Suprapubic skin (tissue), 4 donors: ENCODE measurements at places on chromosomes 4 and X. TPM values are rescaled to one million over a fixed set of nuclear protein-coding genes. Genes with fewer than 3 reads are reported as not detected.

GRCh38 chr4:88360791-88361190 is 17.9 kb upstream of the HERC6 start:
- H3K27me3 ChIP-seq = no peaks in the 10 kb centered on the region
- H3K27ac ChIP-seq = no peak overlapping the region
- DNase-seq = no peak
- no peak overlapping the region for H3K4me3 ChIP-seq

DNA sequence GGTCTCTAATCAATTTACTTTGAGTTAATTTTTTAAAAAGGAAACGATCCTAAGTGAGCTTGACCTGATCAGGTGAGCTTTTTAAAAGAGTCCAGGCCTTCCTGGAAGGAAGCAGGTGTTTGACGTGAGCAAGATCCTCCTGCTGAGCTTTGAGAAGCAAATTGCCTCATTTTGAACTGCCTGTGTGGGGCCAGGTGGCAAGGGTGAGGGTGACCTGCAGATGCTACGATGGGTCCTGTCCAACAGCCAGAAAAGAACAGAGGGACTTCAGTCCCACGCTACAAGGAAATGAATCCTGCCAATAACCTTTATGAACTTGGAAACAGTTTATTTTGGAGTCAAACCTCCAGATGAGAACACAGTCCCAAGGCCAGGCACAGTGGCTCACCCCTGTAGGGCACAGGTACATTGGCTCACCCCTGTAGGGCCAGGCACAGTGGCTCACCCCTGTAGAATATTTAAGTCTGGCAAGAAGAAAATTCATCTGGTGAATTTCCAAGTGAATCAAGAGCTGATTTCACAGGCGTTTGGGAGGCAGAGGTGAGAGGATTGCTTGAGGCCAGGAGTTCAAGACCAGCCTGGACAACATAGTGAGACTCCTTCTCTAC is 58.1 kb downstream of the CASP3 start:
- DNase-seq = no peak
- H3K4me1 ChIP-seq = no peaks in the 10 kb centered on the region
- no peaks in the 10 kb centered on the region for H3K36me3 ChIP-seq

DNA sequence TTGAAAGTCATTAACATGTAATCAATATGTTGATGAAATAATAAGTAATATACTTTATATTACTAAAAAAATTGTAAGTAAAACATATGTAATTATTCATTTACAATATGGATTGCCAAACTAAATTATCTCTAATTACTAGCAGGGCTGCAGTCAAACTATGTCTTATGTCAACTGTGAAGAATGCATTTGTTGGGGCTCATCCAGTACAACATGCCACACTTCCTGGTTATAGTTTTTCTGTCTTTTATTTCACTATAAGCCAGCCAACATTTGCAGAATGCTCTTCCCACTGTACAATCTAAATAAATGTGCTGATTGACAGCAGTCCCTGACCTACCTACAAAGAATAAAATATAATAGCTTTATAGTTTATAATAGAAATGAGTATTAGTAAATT is 975.4 kb upstream of the NDST4 start:
- H3K4me3 ChIP-seq = no peak overlapping the region
- no peaks in the 10 kb centered on the region for H3K27me3 ChIP-seq
- no peak for DNase-seq
- no peak overlapping the region for H3K27ac ChIP-seq
- no peaks in the 10 kb centered on the region for H3K36me3 ChIP-seq

GRCh38 chr4:6180841-6181631 is 19.3 kb downstream of the JAKMIP1 start:
- no peak overlapping the region for H3K27ac ChIP-seq
- H3K4me3 ChIP-seq = no peak overlapping the region
- no peaks in the 10 kb centered on the region for H3K4me1 ChIP-seq
- peaks cover 11% of the 10 kb centered on the region for H3K27me3 ChIP-seq
- no peaks in the 10 kb centered on the region for H3K36me3 ChIP-seq

- no peaks in the 10 kb centered on the region for H3K36me3 ChIP-seq
- no peak overlapping the region for H3K4me3 ChIP-seq
- H3K27ac ChIP-seq = no peak overlapping the region
- DNase-seq = no peak
- H3K4me1 ChIP-seq = peaks cover 20% of the 10 kb centered on the region
These were observed 110.3 kb upstream of the KIT start for GRCh38 chr4:54547299-54548097.

DNA sequence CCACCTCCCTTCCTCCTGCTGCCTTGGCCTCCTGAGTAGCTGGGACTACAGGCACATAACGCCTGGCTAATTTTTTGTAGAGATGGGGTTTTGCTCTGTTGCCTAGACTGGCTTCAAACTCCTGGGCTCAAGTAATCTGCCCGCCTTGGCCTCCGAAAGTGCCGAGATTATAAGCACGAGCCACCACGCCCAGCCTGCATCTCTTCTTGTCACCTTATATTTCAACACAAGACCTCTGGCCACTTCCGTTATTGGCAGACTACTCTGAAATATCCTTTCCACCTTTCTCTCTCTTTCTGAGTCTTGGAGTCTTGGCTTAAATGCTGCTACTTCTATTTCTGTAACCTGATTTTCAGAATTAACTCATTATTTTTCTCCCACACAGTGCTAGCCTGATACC is 5.6 kb downstream of the KIAA0232 start:
- H3K4me1 ChIP-seq = peaks cover 29% of the 10 kb centered on the region
- no peak for DNase-seq
- H3K36me3 ChIP-seq = peaks cover 9% of the 10 kb centered on the region
- no peaks in the 10 kb centered on the region for H3K27me3 ChIP-seq
- no peak overlapping the region for H3K27ac ChIP-seq

DNA sequence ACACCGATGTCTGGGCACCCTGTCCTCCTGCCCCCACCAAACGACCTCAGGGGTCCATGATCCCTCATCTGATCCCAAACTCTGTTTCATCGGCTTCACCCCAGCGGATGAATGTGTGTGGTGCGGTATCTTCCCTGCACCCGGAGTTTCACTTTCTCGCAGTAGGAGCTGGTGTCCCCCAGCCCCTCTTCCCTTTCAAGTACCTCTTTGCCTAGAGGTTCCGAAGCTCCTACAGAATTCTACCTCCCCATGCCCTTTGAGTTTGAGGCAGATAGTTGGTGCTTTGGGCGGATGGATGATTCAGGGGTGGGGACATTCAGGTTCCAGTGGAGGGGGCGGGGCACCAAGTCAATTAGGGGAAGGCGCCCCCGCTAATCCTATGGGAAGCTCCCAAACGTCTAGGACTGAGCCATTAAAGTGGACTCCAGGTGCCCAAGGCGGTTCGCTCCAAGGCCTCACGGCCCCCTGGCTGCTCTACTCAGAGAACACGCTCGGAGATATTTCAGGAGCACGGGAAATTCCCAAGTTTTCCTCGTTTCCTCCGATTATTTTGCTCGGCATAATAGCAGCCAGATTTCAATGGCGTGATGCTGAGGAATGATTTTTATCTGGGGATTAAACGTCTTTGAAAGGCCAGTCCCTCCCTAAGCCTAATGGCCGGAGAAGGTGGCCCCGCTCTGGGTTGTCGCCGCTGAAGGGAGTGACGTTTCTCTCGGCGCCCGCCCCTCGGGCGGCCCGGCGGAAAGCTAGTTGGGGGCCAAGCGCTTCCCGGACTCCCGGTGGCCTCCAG is 1.3 kb downstream of the MSX1 start:
- peak overlapping the region; percentile 85 for H3K27ac ChIP-seq
- H3K4me1 ChIP-seq = peaks cover 70% of the 10 kb centered on the region
- peak overlapping the region; percentile 70 for H3K4me3 ChIP-seq
- no peak for DNase-seq
- peaks cover 8% of the 10 kb centered on the region for H3K36me3 ChIP-seq

DNA sequence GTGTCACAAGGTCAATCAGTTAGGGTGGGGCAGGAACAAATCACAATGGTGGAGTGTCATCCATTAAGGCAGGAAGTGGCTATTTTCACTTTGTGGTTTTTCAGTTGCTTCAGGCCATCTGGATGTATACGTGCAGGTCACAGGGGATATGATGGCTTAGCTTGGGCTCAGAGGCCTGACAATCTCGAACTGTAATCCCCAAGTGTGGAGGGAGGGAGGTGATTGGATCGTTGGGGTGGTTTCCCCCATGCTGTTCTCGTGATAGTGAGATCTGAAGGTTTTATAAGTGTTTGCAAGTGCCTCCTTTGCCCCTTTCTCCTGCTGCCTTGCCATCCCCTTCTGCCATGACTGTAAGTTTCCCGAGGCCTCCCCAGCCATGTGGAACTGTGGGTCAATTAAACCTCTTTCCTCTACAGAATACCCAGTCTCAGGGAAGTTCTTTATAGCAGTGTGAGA is 36.7 kb upstream of the STS start:
- H3K4me3 ChIP-seq = no peak overlapping the region
- no peaks in the 10 kb centered on the region for H3K27me3 ChIP-seq
- no peak for DNase-seq
- no peaks in the 10 kb centered on the region for H3K36me3 ChIP-seq
- H3K4me1 ChIP-seq = peaks cover 6% of the 10 kb centered on the region

- no peak for DNase-seq
- no peak overlapping the region for H3K27ac ChIP-seq
- H3K36me3 ChIP-seq = no peaks in the 10 kb centered on the region
- H3K27me3 ChIP-seq = no peaks in the 10 kb centered on the region
These were observed 407.1 kb upstream of the FRG1 start for GRCh38 chr4:189533603-189534002.

DNA sequence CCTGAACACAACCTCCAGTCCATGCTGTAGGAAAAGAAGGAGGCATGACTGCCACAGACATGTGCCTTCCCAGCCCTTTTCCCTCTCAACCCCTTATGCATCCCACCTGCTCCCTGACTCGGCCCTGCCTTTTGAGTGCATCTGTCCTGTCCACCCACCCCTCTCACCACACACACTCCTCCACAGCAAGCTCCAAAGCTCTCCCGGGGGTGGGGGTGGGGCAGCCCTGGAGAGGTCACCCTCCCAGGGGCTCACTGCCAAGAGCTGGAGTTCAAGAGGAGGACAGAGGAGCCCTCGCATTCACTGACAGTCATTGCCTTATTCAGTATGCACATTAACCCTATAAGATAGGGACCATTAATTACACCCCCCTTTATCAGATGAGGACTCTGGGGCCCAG is 46.6 kb upstream of the MAMLD1 start:
- H3K27me3 ChIP-seq = no peaks in the 10 kb centered on the region
- no peaks in the 10 kb centered on the region for H3K36me3 ChIP-seq
- DNase-seq = no peak

- DNase-seq = no peak
- H3K4me3 ChIP-seq = no peak overlapping the region
- H3K36me3 ChIP-seq = no peaks in the 10 kb centered on the region
- no peaks in the 10 kb centered on the region for H3K27me3 ChIP-seq
These were observed 225.8 kb upstream of the TRAM1L1 start for GRCh38 chr4:117311215-117311614.

Gene HTT
- 89.4 TPM for total RNA-seq

DNA sequence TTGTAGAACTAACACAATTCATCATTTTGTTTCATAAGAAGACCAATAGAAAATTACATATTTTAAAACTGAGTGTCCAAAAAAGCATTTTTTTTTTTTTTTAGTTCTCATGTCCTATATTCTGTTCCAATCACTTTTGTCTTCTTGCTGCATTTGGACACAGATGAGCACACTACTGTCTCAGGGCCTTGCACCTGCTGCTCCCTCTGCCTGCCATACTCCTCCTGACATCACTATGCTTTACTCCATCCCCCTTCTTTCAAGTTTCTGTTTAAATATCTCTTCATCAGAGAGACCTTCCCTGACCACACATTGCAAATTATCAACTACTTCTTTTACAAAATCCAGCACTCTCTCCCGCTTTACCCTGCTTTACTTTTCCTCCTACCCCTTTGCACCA is 230.7 kb upstream of the GK2 start:
- H3K4me1 ChIP-seq = no peaks in the 10 kb centered on the region
- no peaks in the 10 kb centered on the region for H3K36me3 ChIP-seq
- no peak for DNase-seq
- H3K4me3 ChIP-seq = no peak overlapping the region
- no peak overlapping the region for H3K27ac ChIP-seq

Gene PYURF
- total RNA-seq = 79.3 TPM

- no peaks in the 10 kb centered on the region for H3K36me3 ChIP-seq
- peaks cover 9% of the 10 kb centered on the region for H3K4me1 ChIP-seq
- DNase-seq = no peak
- H3K4me3 ChIP-seq = no peak overlapping the region
- H3K27ac ChIP-seq = no peak overlapping the region
- H3K27me3 ChIP-seq = peaks cover 58% of the 10 kb centered on the region
These were observed 38.3 kb downstream of the PF4 start for GRCh38 chr4:73943555-73943954.

DNA sequence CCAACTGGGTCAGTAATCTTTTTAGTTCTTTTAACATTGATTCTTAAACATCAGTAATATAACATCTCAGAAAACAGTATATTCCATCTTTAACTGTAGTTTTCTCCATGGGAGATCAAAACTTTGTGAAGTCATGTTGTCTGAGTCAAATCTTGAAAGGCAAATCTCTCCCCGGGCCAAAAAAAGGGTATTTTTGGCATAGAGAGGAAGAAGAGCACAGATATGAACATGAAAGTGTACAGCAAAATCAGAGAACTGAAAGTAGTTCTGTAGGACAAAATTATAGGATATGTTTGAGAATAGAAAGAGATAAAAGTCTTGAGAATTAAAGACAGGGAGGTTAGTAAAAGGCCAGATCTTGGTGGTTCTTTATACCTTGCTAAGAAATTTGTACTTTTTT is 176.4 kb upstream of the GYPA start:
- no peaks in the 10 kb centered on the region for H3K4me1 ChIP-seq
- H3K4me3 ChIP-seq = no peak overlapping the region
- H3K36me3 ChIP-seq = no peaks in the 10 kb centered on the region
- no peak for DNase-seq

GRCh38 chr4:78863991-78864390 is 75.2 kb downstream of the PAQR3 start:
- no peak overlapping the region for H3K27ac ChIP-seq
- DNase-seq = no peak
- H3K27me3 ChIP-seq = no peaks in the 10 kb centered on the region
- peaks cover 43% of the 10 kb centered on the region for H3K36me3 ChIP-seq

DNA sequence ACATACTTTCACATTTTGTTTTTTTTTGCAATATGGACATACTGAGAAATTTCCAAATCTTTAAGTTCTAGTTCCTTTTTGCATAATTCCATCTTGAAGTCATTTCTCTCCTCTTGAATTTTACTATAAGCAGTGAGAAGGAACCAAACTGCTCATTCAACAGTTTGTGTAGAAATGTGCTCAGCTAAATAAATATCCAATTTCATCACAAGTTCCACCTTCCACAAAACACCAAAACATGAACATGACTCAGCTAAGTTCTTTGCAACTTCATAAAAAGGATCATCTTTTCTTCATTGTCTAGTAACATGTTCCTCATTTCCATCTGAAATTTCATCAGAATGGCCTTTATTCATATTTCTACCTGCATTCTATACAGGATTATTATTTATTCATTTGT is 77.3 kb upstream of the FGF13 start:
- no peak for DNase-seq
- no peaks in the 10 kb centered on the region for H3K27me3 ChIP-seq
- no peak overlapping the region for H3K27ac ChIP-seq
- H3K36me3 ChIP-seq = no peaks in the 10 kb centered on the region

- no peak for DNase-seq
- H3K4me3 ChIP-seq = no peak overlapping the region
- peaks cover 5% of the 10 kb centered on the region for H3K4me1 ChIP-seq
- H3K27ac ChIP-seq = no peak overlapping the region
These were observed 155.5 kb downstream of the SLC7A11 start for GRCh38 chr4:138086611-138087041.

GRCh38 chr4:25687773-25688172 is 32.1 kb downstream of the SLC34A2 start:
- no peak for DNase-seq
- no peak overlapping the region for H3K4me3 ChIP-seq
- H3K27ac ChIP-seq = no peak overlapping the region
- H3K36me3 ChIP-seq = no peaks in the 10 kb centered on the region
- H3K27me3 ChIP-seq = no peaks in the 10 kb centered on the region

Gene FMR1NB
- not detected for total RNA-seq
